ENCODE measurements at places on chromosomes 1 and 21. TPM values are rescaled to one million over a fixed set of nuclear protein-coding genes. Genes with fewer than 3 reads are reported as not detected.

TSPEAR gene
- total RNA-seq, result not detected

TMCC2 gene
- total RNA-seq, result 1.3 TPM

CFAP45 gene
- total RNA-seq, result 0.92 TPM

S100A7A gene
- not detected for total RNA-seq

DNA sequence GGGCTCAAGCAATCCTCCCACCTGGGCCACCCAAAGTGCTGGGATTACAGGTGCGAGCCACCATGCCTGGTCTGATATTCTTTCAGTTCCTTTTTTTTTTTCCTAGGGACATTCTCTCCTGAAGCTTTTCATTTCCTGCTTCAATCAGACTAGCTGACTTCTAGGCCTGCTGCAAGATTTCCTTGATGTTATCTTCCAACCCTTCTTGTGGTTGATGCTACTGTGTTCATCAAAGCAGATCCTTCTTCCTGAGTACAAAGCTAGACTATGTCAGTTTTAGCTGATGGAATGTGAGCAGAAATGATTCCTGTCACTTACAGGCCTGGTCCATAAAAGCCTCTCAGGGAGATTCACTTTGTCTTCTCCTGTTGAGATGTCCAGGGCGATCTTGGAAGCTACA, 146.4 kb downstream of the CDC7 start:
- no peak overlapping the region for H3K27ac ChIP-seq
- DNase-seq, result peak; percentile 10
- no peaks in the 10 kb centered on the region for H3K27me3 ChIP-seq
- H3K36me3 ChIP-seq, result no peaks in the 10 kb centered on the region
- H3K4me3 ChIP-seq, result no peak overlapping the region

GRCh38 chr1:155005076-155006011, 2.7 kb downstream of the ZBTB7B start:
- H3K4me1 ChIP-seq, result peaks cover 35% of the 10 kb centered on the region
- no peaks in the 10 kb centered on the region for H3K27me3 ChIP-seq
- no peak for DNase-seq
- peaks cover 15% of the 10 kb centered on the region for H3K36me3 ChIP-seq

GRCh38 chr1:56630786-56631185, 14.3 kb upstream of the PRKAA2 start:
- H3K27me3 ChIP-seq, result no peaks in the 10 kb centered on the region
- no peak overlapping the region for H3K27ac ChIP-seq

- no peaks in the 10 kb centered on the region for H3K27me3 ChIP-seq
- H3K4me1 ChIP-seq, result no peaks in the 10 kb centered on the region
- H3K27ac ChIP-seq, result no peak overlapping the region
- H3K4me3 ChIP-seq, result no peak overlapping the region
Observed at GRCh38 chr1:55938376-55938850, 641.0 kb downstream of the PLPP3 start.

GRCh38 chr21:42153046-42153686, 65.8 kb upstream of the ABCG1 start:
- H3K27ac ChIP-seq, result no peak overlapping the region
- H3K4me1 ChIP-seq, result no peaks in the 10 kb centered on the region
- peak; percentile 20 for DNase-seq
- no peaks in the 10 kb centered on the region for H3K36me3 ChIP-seq
- H3K4me3 ChIP-seq, result no peak overlapping the region
- H3K27me3 ChIP-seq, result no peaks in the 10 kb centered on the region

DNA sequence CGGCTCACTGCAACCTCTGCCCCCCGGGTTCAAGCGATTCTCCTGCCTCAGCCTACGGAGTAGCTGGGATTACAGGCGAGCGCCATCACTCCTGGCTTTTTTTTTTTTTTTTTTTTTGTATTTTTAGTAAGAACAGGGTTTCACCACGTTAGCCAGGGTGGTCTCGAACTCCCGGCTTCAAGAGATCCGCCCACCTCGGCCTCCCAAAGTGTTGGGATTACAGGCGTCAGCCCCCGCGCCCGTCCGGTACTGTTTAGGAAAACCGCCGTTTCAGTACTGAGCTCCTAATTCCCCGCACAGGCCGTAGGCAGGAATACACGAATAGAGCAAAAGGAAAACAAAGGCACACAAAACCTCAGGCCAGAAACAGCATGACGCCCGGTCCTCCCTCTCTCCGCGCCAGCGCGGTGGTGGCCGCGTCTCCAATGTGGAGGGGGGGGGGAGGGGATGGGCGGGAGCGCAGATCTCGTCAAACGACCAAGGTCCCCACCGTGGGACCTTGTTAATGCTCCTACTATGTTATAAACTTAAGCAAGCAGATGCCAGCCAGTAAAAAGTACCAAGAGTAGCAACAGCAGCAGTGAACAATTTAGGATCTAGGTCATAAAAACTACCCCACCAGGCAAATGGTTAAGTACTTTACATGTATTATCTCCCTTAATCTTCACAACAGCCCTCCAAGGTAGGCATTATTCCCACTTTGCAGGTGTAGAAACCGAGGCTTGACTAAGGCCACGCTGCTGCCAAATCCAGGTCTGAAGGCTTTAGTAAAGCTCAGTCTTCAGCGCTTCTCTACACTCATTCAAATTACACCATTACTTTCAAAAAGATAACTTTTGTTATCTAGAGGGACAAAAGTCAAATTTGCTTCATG, 648 bp upstream of the ADAR start:
- H3K4me1 ChIP-seq, result peaks cover 36% of the 10 kb centered on the region
- H3K27ac ChIP-seq, result peak overlapping the region; percentile 97
- H3K36me3 ChIP-seq, result peaks cover 10% of the 10 kb centered on the region
- H3K27me3 ChIP-seq, result no peaks in the 10 kb centered on the region
- peak overlapping the region; percentile 78 for H3K4me3 ChIP-seq
- DNase-seq, result peak; percentile 47

Data from naive thymus-derived CD4-positive, alpha-beta T cell (primary cell).